ENCODE measurements at places on chromosomes 11 and 22. TPM values are rescaled to one million over a fixed set of nuclear protein-coding genes. Genes with fewer than 3 reads are reported as not detected.
A peak's percentile ranks its signal among the peaks of the same experiment; 100 is the strongest.

DNA sequence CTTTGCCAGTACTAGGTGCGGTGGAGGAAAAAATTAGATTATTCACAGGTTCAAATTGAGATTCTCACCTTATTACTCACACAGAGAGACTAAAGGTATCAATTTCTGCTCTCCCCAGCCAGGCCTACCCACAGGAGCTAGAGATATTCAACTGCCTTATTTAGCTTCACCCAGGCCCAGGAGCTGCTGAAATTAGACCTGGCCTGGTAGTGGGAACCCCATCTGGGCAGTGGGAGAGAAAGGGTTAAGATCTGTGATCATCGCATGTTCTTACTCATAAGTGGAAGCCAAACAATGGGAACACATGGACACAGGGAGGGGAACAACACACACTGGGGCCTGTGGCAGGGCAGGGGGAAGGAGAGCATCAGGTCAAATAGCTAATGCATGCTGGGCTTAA, 20.9 kb upstream of the MICAL2 start:
- no peak for DNase-seq

GRCh38 chr22:17131686-17132085, 10.5 kb upstream of the TMEM121B start:
- DNase-seq: no peak

GRCh38 chr11:71080239-71081097, 171.9 kb downstream of the SHANK2 start:
- DNase-seq: peak; percentile 68

DNA sequence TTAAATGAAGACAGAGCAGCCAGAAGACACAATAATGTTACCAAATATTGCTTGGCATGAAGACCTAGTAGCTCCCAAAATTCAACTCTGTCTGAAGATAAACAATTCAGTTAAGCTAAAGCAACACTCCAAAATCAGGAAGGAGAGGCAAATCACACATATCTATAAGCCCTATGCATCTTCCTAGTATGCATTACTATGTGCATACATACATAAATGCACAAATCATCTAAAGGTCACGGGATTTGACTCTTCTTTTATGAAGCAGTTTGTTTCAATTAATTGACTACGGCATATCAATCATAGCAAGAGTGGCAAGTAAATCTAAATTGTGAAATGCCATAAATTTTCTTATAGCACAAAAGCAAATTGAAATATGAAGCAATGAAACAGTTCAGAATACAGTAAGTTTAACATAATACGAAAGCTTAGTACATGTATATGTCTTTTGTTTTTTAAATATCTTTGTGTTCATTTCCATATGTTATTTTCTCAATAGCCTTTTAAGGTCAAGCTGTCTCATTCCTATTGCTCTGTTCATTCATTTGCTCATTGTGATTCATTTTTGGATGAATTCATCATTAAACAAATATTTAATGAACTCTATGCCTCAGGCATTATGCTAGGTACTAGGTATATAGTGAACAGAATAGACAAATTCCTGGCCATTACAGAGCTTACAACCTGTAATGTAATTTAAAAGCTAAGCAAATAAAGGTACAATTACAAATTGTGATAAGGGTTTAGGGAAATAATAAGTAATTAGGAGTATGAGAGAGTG, 540.5 kb downstream of the DLG2 start:
- no peak for DNase-seq

C22orf15 gene
- total RNA-seq: 1.3 TPM

ROBO4 gene
- not detected for total RNA-seq
